ENCODE measurements at places on chromosomes 13 and 19.

GRCh38 chr13:100811024-100811865, 136.7 kb upstream of the TMTC4 start:
- DNase-seq, result no peak

- no peak for DNase-seq
These were observed 24.2 kb downstream of the ZNF829 start for GRCh38 chr19:36891768-36892357.

DNA sequence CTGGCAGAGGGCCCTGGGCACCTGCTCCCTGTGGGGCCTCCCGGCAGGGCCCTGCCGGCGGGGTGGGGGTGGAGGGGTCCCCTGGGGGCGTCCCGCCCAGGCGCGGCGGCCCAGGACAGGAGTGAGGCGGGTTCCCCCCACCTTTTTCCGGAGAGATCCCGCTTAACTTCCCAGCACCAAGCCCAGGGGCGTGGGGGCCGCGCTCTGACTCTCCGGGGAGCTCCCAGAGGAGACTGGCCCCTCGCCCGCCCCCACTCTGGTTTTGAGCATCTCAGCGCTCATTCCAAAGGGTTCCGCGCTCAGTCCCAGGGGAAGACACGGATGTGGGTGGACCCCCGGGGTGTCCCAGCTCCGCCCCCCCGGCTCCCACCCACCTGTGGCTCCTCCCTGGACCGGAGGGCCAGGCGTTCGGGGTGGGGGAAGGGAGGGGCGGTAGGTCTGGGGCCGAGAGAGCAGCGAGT, 476 bp downstream of the C2CD4C start:
- DNase-seq, result no peak

DNA sequence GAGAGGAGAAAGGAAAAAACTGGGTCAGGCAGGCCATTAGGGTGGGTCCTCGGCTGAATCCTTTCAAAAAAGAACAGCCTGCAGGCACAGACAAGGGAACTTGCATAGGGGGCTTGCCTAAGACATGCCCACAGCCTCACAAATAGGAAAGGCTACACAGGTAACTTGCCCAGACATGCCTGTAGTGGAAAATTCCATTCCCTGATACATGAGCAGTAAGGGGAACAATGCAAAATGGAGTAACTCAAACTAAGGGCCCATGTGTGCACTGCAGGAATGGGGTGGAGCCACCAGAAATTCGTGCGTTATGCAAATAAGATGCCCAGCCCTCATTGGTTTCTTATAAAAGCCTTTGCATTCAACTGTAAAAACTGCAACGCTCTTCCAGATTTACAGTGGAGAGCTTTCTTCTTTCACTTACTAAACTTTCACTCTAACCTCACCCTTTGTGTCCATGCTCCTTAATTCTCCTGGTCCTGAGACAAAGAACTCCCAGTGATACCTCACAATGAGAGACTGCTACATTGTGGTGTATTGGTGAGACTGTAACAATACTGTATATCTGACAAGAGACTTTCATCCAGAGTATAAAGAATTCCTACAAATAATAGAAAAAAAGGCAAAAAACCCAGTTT, 59.5 kb upstream of the SLITRK1 start:
- no peak for DNase-seq
